ENCODE measurements at places on chromosomes 12 and 14.
A peak's percentile ranks its signal among the peaks of the same experiment; 100 is the strongest.

DNA sequence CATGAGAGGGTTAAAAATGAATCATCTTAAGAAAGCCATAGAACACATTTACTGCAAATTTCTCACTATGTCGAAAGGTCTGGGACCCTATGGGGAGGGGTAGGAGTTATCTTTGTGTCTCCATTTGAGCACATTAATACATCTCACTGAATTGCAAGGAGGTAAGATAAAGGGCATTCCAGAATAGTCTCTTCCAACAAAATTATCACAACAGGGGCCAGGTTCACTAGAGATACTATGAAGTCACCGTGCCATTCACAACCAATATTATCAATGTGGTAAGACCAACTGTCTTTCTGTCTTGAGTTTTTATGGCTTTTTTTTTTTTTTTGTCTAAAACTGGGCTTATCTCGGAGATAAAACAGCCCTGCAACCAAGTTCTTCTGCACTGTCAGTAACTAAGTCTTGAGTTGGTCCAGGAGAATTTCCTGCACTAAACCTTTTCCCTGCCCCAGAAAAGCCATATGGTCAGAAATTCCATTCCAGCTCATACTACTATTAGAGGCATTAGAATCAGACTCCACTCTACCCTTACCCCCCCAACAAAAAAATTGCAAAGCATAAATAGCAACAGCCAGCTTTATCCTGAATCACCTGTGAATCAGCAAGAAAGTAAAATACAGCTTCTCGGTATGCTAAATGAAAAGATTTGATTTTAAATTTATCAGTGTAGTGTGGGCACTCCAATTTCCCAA, 79.7 kb downstream of the PTPRR start:
- DNase-seq = no peak

DNA sequence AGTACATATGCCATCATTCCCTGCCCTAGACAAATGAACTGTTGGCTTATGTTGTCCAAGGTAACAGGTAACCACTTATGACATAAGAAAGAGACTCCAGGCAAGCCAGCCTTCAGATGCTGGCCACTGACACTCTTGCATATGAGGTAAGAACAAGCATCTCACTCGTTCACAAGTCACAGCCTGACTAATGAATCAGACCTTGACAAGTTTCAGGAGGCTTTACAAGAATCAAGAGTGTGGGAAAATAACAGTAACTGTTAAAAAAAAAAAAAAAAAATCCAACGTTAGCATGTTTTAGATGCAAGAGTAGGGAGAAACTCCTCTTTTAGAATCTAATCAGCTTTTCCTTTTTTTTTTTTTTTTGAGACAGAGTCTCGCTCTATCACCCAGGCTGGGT, 40.7 kb downstream of the ZFYVE1 start:
- no peak for DNase-seq

- DNase-seq = no peak
Measured at GRCh38 chr12:89565002-89565401, 39.2 kb upstream of the POC1B start.

- no peak for DNase-seq
Measured at GRCh38 chr14:93536945-93537344, 106.2 kb downstream of the UNC79 start.

GRCh38 chr12:112218150-112218549, 92.8 kb downstream of the TRAFD1 start:
- no peak for DNase-seq

DNA sequence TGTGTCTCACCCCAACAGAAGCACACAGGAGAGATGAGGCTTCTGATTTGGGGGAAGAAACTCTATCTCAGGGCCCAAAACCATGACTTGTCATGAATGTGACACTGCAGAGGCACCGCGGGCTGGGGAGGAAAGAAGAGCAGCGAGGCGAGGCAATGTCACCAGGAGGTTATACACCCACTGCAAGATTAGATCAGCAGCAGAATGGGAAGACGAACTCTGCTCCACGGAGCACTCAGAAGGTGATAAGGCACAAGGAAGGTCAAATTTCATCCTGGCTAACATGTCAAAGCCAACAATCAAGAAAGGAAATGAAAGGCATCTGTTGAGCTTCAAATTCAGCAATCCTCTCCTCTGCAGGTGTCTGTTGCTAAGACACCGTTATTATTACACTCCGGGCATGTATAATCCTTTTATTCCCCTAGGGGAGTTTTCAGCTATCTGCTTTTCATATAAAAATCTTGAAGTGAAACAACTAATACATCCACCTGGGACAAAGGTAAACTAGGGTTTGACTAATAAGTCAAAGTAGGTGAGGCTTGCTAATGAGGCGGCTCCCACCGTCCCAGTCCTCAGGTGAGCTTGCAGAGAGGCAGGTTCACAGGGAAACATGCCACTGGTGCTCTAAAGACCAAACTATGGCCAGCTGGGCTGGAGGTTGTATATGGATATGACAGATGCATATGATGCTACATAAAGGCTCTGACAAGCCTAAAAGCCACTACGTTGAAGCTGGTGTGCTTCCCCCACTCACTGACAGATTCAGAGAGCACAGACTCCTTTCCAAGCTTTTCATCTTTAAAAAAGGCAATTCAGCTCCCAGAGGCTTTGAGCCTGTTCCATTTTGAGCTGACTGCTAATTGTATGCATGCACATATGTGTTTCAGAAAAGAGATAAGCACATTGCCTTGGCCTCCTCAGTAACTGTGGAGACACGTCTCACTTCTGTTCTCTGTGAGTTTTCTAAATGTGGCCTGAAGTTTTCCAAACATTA, 221.2 kb downstream of the NELL2 start:
- no peak for DNase-seq

DNA sequence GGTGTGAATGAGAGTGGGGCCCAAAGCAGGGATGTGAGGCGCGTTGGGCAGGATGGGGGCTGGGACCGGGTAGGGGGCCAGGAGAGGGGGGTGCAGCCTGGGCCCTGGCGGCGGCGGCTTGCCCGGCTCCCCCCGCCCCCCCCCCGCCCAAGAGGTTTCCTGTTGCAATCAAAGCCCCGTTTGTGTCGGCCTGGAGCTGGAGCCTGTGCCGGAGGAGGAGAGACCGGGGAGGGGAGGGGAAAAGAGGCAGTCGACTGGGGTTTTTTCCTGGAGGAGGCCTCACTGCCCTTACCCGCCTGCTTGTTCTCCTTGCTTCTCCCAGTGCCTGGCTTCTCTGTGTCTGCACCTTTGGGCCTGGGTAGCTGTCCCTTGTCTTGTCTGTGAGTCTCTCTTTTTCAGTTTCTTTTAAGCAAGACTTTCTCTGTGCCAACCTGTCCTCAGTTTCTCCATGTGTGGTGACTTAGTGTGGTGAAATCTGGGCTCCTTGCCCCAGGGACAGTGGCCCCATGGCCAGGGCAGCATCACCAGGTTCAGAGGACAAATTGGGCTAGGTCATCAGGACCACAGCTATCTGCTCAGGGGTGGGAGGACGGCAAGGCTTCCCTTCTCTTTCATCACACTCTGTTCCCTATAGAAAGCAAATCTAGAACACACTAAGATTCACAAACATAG, 8.5 kb downstream of the RARG start:
- no peak for DNase-seq

GRCh38 chr14:28461389-28461788, 305.2 kb upstream of the FOXG1 start:
- DNase-seq = no peak

GRCh38 chr14:61110316-61111082, 129.5 kb downstream of the SLC38A6 start:
- no peak for DNase-seq

DNA sequence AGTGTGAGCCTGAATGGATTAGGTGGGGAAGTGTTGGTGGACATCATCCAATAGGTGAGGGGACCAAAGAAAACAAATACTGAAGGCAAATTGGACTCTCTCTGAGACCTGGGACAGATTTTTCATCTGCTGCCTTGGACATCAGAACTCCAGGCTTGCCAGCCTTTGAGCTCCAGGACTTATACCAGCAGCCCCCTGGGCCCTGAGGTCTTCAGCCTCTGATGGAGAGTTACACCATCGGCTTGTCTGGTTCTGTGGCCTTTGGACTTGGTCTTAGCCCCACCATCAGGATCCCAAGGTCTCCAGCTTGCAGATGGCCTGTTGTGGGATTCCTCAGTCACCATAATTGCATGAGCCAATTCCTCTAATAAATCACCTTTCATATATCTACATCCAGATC, 80.8 kb upstream of the SLC8A3 start:
- no peak for DNase-seq

GRCh38 chr12:62744551-62744950, 190.4 kb downstream of the PPM1H start:
- no peak for DNase-seq

DNA sequence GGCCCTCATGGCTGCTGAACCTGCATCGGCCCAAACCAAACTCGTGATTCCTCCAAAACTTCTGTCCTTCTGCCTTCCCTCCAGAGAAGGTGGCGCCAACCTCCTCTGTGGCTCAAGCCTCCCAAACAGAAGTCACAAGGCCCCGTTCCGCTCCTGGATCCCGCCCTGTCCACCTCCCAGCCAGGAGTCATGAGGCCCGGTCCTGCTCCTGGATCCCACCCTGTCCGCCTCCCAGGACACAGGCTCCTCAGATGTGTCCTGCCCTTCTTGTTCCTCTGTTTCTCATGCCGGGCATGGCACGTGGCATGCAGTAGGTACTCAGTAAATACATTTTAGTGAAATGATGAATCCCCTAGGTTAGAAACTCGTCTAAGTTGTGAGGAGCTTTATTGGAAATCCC, 94.2 kb upstream of the SFSWAP start:
- no peak for DNase-seq

GRCh38 chr14:21308132-21308478, 28.2 kb downstream of the RPGRIP1 start:
- DNase-seq = peak; percentile 48

DNA sequence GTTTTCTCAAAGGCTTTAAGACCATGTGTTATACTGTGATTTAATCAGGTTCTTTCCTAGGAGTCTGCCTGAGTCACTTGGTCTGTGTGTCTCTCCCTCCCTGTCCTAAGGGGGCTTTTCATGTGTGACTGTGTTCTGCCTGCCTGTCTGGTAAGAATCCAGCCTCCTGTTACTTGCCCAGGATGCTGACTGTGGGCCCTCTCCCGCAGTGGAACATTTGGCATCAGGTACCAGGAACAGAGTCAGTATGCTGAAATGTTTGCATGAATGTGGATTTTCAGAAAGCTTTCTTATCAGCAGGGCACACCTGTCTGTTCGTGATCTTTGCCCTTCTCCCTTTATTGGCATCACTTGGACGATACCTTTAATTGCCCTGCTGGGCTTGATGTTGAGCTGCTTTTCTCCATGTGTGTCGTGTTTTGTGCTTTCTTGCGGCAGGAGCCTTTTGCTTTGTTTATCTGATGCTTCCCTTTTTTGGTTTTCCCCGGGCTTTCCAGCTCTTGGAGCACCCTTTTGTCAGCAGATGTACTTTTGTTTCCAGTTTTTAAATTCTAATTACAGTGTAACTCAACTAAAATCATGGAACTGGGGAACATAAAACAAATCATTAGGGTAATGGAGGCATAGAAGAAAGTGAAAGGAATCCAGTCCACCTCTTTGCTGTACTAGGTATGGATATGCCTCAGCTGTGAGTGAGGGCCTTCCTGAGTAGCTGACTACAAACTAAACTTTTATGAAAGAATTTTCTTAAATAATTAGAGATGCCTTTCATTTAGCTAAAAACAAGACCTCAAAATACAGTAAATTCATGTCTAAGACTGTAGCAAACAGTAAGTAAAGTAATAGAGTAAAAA, 72.5 kb downstream of the TRAF3 start:
- no peak for DNase-seq

GRCh38 chr12:26226629-26227360, 31.4 kb downstream of the SSPN start:
- no peak for DNase-seq

DNA sequence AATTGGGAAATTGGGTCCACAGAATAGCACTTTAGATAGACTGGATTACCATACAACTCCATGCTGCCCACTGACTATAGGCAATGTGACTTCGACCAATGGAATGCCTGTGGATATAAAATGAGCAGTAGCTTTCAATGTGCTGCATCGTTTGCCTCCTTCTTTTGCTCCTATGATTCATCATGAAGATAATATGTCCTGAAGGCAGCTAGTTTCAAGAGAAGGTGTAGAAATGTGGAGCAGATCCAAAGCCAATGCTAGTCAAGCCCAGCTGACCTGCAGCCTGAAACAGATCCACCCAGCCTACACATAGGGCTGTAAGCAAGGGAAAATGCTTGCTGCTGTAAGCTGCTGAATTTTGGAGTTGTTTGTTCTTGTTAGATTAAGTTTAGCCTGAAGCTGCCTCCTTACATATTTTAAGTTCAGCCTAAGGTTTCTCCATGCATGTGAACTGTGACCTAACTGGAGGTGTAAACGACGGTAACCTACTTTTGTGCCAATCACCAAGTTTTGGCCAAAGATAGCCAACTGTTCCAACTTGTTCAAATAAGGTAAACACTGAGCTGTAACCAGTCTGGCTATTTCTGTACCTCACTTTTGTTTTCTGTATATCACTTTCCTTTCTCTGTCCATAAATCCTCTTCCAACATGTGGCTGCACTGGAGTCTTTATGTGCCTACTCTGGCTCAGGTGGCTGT, 169.1 kb upstream of the AVPR1A start:
- no peak for DNase-seq

- DNase-seq = no peak
Measured at GRCh38 chr12:118238888-118239287, 103.0 kb downstream of the PEBP1 start.

DNA sequence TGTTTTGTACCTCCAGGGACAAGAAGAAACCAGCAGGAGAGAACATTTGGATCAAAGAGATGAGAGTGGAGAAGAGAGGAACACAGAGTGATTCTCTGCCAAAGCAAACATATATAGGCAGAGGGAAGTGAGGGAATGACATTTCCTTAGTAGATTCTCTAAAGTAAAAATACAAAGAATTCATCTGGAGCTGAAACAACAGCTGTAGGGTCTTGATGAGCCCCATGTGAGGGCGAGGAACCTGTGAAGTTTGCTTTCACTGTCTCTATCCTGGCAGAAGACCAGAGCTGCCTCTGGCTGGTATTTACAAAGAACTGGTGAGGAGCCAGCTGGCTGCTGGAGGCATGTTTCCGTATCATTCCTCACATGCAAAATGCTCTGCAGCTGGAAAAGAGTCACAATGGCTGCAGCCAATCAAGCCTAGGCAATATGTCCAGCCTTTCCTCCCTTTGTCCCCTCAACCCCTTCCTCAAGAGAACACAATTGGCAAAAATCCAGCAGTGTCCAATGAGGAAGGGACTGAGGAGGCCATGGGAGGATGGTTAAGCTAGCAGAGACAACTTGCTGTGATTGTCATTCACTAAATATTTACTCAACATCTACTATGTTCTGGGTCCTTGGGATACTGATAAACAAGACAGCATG, 122.5 kb downstream of the PHLDA1 start:
- DNase-seq = no peak

DNA sequence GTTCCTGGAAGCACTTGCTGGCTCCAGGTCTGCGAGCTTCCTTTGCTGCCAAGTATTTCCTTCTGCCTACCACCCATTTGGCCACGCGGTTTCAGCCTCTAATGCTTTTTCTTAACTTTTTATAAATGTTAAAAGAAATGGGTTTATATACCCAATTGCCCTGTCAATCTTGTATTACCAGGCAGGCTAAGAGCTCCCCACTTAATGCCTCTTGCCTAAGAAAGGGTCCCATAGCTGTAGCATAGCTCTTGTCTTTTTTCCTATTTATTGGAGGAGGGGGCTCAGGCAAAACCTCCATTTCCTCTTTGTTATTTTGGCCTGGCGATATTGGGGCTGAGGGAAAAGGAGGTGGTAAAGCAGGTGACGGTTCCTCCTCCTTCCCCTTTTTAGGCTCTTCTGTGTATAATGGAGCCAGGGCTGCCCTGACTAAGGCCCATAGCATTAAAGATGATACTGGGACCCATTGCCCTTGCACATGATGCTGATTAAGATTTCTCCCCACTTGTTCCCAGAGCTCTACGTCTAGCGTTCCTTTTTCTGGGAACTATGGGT, 21.6 kb upstream of the BLTP3B start:
- DNase-seq = no peak

Measured in MM.1S (cell line).